ENCODE measurements at places on chromosomes 16 and 17.

- peak; percentile 40 for DNase-seq
Measured at GRCh38 chr17:75404731-75405364, 630 bp downstream of the GRB2 start.

- DNase-seq = no peak
Measured at GRCh38 chr17:40015998-40016985, 1.1 kb downstream of the CSF3 start.

DNA sequence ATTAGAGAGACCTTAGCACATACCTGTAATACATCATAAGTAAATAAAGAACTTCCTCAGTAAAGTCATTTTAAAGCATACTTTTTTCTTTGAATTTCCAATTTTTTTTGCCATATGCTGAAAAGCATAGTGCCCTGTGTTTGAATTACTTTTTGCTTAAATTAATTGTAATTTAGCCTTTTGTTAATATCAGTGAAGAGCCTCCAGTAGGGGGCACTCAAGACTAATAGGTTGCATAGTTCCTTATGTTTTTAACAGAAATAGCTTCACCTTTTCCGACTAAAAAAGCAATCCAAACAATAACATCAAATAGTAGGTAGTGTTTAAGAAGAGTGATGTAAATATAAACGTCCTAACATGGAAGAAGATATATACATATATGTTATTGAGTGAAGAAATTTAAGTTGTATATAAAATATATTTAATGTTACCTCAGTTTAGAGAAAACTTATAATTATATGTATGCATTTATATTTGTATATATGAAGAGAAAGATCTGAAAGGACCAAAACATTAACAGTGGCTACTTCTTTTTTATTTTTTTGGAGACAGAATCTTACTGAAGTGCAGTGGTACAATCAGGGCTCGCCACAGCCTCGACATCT, 18.6 kb downstream of the RAD51C start:
- DNase-seq = peak; percentile 44

GRCh38 chr17:29058391-29058790, 15.4 kb downstream of the PIPOX start:
- DNase-seq = no peak

DNA sequence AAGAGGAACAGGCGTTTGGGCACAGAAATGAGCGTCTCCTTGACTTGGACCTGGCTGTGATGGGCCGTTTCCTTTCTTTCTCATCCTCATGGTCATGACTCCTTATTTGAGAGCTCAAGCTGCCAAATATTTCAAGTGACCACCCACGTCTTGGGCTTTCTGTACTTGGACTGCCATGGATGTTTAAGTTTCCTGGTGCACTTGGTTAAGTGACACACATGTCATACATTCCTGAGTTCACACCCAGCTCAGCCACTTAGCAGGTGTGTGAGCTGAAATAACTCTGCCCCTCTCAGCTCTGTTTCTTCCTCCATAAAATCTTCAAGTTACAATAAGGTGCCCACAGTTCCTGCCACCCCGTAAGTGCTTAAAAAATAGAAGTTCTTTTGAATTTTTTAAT, 114.5 kb downstream of the CLEC16A start:
- no peak for DNase-seq

DNA sequence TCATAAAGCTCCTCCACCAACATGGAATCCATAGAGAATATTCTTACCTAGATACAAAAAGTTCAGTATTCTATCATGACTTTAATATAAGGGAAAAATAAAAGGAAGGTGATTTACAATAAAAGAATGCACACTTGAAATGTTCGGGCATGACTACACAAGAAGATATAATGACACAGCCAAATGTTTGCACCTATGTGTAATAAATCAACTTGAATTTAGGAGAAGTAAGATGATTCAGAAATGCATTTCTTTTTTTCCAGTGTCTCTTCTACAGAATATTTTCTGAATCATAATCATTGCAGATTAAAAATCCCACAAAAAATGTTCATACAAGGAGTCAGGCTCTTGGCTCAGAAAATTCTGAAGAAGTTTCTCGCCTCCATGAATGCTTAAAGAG, 404.0 kb upstream of the HSBP1 start:
- DNase-seq = no peak

DNA sequence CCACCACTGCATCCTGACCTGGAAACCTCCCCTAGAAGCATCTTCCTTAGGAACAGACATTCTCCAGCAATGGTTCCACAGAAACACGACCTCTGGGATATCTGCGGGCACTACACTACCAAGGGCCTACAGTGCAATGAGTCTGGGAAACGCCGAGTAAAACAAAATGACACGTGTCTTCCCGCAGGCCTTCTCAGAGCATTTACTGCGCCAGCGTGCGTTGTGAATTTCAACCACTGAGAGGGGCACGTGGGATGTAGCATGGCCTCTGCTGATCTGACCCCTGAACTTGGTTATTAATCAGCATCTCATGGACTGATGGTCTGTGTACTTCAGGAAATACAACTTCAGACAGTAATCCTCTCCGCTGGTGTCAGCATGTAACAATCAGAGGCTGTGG, 173.0 kb downstream of the C16orf95 start:
- DNase-seq = no peak

GRCh38 chr17:83175119-83175821, 95.9 kb downstream of the METRNL start:
- DNase-seq = no peak

DNA sequence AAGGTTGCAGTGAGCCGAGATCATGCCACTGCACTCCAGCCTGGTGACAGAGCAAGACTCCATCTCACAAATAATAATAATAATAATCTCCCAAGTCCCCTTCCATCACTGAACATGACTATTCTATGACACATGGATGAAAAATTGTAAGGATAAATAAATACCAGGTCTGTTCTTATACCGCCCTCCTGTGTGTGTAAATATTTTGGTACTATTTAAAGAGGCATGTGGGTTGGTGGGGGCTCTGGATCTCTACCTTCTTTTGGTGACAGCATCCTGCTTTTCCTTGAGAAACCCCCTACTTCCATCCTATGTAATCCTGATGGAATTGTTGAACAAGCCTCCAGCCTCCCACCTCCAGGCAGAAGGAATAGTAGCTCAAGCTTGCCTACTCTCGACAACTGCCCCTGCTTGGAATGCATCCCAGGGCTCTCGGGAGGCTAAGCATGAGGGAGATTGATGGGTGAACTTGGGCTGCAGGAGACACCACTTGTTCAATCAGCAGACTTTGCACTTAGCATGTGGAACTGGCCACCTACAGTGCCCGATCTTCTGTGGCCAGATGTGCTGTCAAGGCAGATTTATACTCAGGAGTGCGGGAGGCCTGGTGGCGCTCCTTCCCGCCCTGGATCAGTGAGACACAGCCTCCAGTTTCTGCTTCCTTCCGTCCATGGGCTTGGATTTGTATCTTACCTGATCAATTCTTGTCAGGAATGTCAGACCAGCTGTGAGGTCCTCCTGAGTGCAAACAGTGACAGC, 287.4 kb downstream of the SLC39A11 start:
- DNase-seq = no peak

DNA sequence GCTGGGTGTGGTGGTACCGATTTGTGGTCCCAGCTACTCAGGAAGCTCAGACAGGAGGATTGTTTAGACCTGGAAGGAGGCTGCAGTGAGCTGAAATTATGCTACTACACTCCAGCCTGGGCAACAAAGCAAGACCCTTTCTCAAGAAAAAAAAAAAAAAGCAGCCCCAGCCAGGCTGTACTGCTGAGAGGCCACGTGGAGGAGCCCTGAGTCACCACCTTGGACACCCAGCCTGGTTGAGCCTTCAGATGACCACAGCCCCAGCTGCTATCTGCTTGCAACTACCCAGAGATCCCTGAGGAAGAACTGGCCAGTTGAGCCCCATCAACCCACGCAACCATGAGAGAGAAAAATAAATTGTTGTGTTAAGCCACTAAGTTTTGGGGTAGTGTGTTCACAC, 23.6 kb upstream of the GPRC5C start:
- no peak for DNase-seq

DNA sequence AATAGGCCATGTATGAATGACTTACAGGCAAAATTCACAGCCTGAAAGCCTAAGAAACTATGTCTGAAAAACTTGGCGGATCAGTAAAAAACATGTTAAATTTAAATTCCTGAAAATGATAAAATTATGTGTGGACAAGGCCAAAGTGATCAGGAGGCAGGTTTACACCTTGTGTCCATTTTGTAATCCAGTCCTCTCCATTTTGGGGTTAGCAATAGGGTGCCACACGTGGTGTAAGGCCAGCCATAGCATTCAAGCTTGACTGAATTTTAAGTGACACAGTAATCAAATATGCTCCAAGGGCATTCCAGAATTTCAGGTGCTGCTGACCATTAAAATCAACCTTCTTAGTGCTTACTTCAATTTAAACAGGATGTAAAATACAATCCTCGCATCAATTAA, 2.7 kb downstream of the RNF43 start:
- no peak for DNase-seq

DNA sequence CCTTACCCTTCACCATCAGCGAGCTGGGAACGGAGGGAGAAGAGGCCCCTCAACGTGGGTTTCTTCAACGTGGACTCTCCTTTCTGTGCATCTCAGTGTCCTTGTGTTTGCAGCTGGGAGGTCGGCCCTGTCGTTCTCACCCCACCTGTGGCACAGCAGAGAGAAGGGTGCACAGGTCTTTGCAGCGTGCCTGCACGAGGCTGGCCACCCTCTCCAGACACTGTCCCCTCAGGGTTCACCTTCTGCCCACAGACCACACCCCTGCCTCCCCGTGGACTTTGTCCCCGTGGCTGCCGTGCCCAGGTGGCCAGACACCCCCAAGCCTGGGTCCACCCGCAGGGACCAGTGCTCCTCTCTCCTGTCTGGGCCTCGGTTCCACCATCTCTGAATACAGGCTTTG, 7.3 kb upstream of the WDR45B start:
- no peak for DNase-seq

DNA sequence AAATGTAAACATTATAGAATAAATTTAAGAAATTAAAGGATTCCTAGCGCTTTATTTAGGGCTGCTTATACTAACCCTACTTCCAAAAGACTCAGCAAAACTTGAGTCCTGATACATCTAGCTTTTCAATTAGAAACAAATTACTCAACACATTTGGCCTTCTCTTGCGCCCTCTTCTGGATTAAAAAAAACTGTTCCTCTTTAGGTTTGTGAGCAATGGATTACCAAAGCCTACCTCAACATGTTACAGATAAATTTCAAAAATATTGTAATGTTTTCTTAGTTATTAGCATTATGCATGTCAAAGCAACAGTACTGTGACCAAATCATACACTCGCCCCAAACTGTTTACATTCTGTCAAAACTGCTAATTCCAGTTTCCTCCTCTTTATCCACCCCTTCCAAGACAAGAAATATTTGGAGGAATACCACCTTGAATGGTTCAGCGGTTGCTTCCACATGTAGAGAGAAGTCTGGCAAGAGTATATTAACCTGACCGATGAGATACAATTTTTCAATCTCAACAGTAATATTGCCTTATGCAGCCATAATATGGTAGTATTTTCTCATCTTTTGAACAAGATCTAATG, 2.7 kb downstream of the NUFIP2 start:
- DNase-seq = no peak

- no peak for DNase-seq
Measured at GRCh38 chr17:41287050-41287449, 11.6 kb downstream of the KRTAP9-7 start.

- DNase-seq = no peak
Measured at GRCh38 chr16:81520560-81521135, 76.0 kb downstream of the CMIP start.

DNA sequence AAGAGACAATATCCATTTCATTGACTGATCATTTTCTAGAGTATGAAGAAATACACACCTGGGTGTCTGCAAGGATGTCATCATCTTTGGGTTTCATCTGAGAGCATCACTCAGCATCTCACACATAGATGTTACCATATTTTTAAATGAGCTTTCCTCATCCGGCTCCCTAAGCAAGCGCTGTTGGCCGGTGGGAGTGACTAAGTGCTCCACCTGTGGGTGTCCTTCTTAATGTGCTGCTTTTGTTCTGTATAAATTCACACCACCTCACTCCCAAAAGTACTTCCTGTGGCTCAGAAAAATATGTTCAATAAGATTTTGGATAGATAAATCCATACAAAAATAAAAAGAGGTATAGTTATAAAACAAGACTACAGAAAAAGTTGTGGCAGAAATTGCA, 7.4 kb downstream of the SSTR2 start:
- DNase-seq = no peak

- DNase-seq = no peak
Measured at GRCh38 chr16:67884684-67885083, at the start of gene NRN1L. Gene NRN1L, plus strand, starts transcription at chr16:67884885. Its CDS starts 19 bp downstream, at chr16:67884904.

GRCh38 chr16:85996843-85997242, 97.9 kb downstream of the IRF8 start:
- no peak for DNase-seq

GRCh38 chr17:64002658-64003525, 4.7 kb downstream of the PRR29 start:
- DNase-seq = no peak

GRCh38 chr16:74078511-74079231, 217.9 kb upstream of the PSMD7 start:
- no peak for DNase-seq

GRCh38 chr17:36682773-36683172, 81.4 kb downstream of the MRM1 start:
- DNase-seq = no peak

- DNase-seq = no peak
Measured at GRCh38 chr17:39536468-39536867, 71.3 kb downstream of the NEUROD2 start.

GRCh38 chr17:70857351-70857750, 688.0 kb downstream of the KCNJ2 start:
- no peak for DNase-seq

DNA sequence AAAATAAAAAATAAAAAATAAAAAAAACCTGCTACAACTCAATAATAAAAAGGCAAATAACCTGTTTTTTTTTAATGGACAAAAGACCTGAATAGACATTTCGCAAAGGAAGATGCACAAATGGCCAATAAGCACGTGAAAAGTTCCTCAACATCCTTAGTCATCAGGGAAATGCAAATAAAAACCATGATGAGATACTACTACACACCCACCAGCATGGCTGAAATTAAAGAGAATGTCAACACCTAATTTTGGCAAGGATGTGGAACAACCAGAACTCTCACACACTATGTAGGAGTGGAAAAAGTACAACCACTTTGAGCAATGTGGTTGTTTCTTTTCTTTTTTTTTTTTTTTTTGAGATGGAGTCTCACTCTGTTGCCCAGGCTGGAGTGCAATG, 24.6 kb downstream of the COG7 start:
- no peak for DNase-seq

DNA sequence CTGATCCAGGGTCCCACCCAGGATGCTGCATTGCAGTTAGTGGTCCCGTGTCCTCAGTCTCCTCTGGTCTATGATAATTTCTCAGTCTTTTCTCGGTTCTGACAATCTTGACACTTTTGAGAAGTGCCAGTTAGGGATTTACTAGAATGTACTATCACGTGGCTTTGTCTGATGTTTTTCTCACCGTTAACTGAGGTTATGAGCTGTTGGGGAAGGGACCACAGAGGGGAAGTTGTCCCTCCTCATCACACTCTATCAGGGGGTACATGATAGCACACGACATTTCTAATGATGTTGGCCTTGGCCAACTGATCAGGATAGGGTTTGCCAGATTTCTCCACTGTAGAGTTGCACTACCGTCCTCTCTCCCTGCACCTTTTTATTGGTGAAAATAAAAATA, 250.9 kb upstream of the SDK2 start:
- DNase-seq = no peak

Measured in activated T-cell treated with anti-CD3 and anti-CD28 coated beads for 4 hours (primary cell).